ENCODE measurements at places on chromosomes 4 and X. TPM values are rescaled to one million over a fixed set of nuclear protein-coding genes. Genes with fewer than 3 reads are reported as not detected.

Gene SLC9B1
- total RNA-seq = 1.2 TPM

Gene RXFP1
- total RNA-seq = 7.9 TPM

Gene GLUD2
- 1.6 TPM for total RNA-seq

Gene RS1
- total RNA-seq = 4.7 TPM

Gene BGN
- total RNA-seq = 205 TPM

Gene SPIN2A
- 0.69 TPM for total RNA-seq

DNA sequence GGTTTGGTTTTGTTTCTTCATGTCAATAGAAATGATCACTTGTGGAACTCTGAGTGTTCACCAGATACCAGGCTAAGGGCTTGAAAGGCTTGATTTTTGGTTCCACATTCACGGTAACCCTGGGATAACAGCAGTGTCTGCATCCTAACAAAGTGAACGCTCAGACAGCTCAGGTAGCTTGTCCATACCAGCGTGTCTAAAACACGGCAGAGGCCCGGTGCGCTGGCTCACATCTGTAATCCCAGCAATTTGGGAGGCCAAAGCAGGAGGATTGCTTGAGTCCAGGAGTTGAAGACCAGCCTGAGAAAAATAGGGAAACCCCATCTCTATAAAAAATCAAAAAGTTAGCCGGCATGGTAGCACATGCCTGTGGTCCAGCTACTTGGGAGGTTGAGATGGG lies 49.0 kb downstream of the HTRA3 start:
- no peak for DNase-seq

- DNase-seq = no peak
Measured at GRCh38 chr4:23166919-23167318, 474.2 kb downstream of the GBA3 start.

DNA sequence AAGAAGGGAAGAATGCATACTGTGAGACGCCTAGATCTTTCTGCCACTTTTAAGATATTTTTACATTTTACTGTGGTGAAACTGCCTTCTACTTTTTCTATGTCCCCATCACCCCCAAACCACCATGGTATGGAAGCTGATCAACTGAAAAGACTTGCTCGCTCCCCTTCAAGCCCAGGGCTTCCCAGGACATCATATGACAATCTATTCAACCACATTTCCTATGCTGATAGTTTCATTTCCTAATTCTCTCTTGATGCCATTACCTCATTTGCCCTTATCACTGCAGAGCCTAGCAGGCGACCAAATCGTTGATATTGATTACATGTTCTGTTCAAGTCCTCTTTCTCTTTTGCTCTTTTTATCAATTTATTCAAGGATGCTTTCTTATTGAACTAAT lies 40.1 kb upstream of the KLHL34 start:
- no peak for DNase-seq

- DNase-seq = no peak
Measured at GRCh38 chr4:154332681-154333421, 158.7 kb downstream of the DCHS2 start.

DNA sequence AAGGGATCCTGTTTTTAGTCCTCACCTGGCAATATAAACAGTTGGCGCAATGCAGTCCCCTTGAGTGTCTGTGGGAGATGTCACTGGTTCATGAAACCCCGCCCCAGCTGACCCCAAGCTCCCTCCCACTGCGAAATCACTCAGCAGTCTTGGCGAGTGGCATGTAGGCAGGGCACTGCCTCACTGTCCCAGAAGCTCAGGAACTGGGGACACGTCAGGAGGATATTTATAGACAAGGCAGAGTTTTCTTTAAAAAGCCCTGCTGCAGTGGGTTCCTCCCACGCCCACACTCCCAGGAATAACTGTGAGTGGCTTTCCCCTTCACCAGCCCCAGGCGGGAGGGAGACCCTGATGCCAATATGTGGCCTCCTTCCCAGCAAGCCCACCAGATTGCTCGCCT lies 44.3 kb upstream of the PPP2R2C start:
- no peak for DNase-seq

- DNase-seq = no peak
Measured at GRCh38 chr4:41364876-41365275, 108.1 kb downstream of the UCHL1 start.

DNA sequence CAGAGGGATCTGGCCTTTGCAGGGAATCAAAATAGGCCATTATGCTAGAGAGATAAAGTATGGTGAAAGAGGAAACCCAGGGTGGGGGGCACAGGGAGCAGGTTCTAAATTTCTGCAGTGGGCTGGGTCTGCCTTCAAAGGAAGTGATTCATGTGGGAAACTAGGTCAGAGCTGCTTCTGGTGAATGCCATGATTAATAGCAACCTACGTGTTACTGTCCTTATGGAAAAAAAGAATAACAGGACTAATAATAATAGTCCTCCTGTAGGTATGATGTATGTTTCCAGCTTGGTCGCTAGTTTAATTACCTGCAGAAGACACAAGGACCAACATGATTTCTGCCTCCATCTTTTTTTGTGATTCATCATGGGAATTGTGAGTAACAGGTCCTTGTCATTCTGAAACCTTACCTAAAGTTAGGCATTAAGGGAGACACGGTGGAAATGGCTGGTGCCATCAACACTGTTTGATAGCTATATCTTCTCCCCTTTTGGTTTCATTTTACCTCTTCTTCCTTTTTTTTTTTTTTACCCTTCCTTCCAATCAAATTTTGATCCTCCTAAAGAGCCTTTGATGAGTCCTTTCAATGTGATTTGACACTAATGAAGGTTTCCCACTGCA lies 180.4 kb downstream of the CPEB2 start:
- DNase-seq = no peak

DNA sequence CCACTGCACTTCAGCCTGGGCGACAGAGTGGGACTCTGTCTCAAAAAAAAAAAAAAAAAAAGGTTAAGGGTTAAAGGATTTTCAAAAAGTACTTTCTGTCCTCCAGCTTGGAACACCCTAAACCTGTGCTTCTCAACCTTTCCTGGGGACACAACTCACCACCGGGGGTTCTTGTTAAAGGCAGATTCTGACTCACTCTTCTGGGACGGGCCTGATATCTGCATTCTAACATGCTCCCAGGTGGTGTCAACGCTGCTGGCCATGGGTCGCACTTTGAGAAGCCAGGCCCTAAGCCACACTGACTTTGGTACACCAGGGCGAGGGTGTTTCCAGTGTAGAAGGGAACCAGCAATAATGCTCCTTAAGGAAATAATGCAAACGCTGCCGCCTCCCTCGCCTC lies 46.1 kb downstream of the AFAP1 start:
- DNase-seq = no peak

GRCh38 chr4:30744386-30744785 lies 24.2 kb downstream of the PCDH7 start:
- DNase-seq = no peak

- DNase-seq = no peak
Measured at GRCh38 chr4:118354913-118355312, 2.1 kb upstream of the PRSS12 start.

- DNase-seq = no peak
Measured at GRCh38 chrX:2351321-2351720, 149.5 kb downstream of the DHRSX start.

GRCh38 chr4:173056271-173056670 lies 112.3 kb upstream of the GALNT7 start:
- no peak for DNase-seq
